ENCODE measurements at places on chromosomes 12 and 14. TPM values are rescaled to one million over a fixed set of nuclear protein-coding genes. Genes with fewer than 3 reads are reported as not detected.
A peak's percentile ranks its signal among the peaks of the same experiment; 100 is the strongest.

IFNG-AS1 gene
- not detected for total RNA-seq

GRCh38 chr12:9260931-9261330, 52.7 kb upstream of the PZP start:
- DNase-seq = no peak

- no peak for DNase-seq
Observed at GRCh38 chr14:38078393-38078792, 129.3 kb upstream of the SSTR1 start.

GRCh38 chr12:60263161-60263560, 667.3 kb downstream of the SLC16A7 start:
- DNase-seq = no peak

DNA sequence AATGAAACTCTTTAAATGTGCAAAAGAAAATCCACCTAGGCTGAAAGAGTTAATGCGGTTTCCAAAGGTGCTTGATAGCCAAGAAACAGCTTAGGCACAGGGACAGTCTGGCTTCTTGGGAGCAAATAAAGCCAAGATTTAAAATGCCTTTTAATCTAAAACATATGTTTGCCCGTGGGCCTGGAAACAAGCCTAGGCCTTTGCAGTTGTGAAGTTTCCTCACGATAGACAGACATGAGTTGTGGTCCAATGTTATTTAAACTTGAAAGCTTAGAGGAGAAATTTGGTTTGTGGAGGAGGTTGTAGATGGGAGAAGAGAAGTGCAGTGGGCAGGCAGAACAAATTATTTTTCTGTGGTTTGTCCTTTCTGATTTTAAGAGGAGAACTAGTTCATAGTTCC, 29.8 kb downstream of the PROX2 start:
- peak; percentile 23 for DNase-seq

Measured in tibial nerve (tissue), 4 donors.